Skin of body (tissue), 3 donors: ENCODE measurements at places on chromosomes 2 and 18. TPM values are rescaled to one million over a fixed set of nuclear protein-coding genes. Genes with fewer than 3 reads are reported as not detected.

GRCh38 chr2:98087447-98088020 is 567 bp downstream of the VWA3B start:
- no peak for DNase-seq

- DNase-seq = no peak
These were observed 24.4 kb upstream of the ITGB6 start for GRCh38 chr2:160224507-160224906.

RTKN gene
- 25.7 TPM for total RNA-seq

GRCh38 chr2:64879745-64880144 is 109.5 kb upstream of the SLC1A4 start:
- DNase-seq = no peak

ADGRF3 gene
- total RNA-seq = not detected

DNA sequence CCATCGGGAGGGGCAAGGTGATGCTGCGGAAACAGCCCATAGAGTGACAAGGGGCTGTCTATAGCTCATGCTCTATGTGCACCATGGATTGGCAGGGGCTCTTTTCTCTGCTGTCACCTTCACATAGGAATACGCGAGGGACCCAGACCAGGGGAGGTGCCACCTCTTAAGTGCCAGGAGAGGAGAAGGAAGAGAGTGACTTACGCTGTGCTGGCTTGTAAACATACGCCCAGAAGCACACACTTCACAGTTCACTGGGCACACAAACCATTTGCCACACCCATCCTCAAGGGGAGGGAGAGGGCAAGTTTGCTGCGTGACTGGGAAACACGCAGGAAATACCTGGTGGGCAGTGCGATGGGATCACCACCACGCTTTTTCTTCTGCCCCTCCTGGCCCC is 65.1 kb upstream of the GPR45 start:
- no peak for DNase-seq

ZNF521 gene
- total RNA-seq = 35.3 TPM

C2orf80 gene
- total RNA-seq = not detected

- DNase-seq = peak; percentile 35
These were observed 24.6 kb upstream of the SPP2 start for GRCh38 chr2:234025891-234026401.

- DNase-seq = no peak
These were observed 212.5 kb upstream of the TMEM200C start for GRCh38 chr18:6107794-6108193.

GRCh38 chr18:74378179-74378682 is 62.6 kb downstream of the C18orf63 start:
- no peak for DNase-seq

- DNase-seq = no peak
These were observed 22.1 kb upstream of the TCF7L1 start for GRCh38 chr2:85110991-85111560.

PLA2R1 gene
- total RNA-seq = 11.3 TPM

DNA sequence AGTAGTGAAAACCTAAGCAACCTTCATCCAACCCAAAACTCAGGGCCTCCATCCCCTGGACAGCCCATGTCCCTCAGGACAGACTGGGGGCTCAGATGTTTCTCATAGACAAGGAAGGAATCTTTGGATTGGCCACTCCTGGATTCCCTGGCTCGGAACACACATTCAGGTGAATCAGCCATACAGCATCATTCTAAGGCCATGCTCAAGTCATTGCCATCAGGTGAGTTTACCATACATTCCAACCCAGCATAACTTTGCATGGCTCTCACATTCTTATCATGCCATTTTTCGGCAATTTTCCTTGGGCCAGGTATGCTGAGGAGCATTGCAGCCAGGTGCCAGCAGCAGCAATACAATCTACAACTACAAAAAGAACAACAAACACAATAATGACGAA is 34.6 kb upstream of the SERPINE2 start:
- DNase-seq = no peak

GRCh38 chr2:111701798-111702118 is 182.2 kb downstream of the ANAPC1 start:
- no peak for DNase-seq

- no peak for DNase-seq
These were observed 53.5 kb downstream of the SLC4A1AP start for GRCh38 chr2:27717070-27717795.

DNA sequence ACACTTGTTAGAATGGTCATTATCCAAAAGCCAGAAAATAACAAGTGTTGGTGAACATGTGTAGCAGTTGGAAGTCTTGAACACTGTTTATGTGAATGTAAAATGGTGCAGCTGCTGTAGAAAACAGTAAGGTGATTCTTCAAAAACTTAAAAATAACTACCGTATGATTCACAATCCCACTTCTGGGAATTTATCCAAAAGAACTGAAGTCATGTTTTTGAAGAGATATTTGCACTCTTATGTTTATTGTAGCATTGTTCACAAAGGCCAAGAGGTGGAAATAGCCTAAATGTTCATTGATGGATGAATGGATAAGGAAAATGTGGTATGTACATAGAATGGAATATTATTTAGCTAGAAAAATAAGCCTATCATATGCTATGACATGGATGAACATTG is 6.3 kb upstream of the SPP2 start:
- no peak for DNase-seq

DNA sequence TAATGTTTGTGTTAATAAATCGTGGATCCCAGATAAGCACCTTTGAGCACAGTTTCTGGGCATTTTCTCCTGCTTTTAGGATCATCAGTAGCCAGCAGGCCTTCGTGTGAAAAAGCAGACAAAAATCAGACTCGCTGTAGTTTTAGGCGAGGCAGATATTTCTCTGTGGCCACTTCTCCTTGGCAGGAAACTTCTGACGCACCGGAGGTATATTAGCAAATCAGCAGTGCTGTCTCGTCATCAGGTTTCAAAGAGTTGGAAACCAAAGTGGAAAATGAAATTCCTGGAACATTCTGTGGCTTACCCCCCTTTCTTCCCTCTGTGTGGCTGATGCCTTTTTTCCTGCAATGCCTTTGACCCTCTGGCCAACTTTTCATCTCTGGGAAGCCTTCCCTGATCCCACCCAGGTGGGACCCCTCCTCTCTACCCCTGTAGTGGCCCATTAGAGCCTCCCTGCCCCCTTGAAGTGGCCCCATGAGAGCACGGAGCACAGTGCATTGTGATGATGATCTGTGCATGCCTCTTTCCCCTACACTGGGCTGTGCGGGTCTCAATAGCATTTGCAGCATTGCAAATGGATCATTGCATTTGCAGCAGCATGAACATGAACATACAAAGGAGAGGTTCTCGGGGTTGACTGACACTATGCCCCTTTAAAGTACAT is 93.3 kb downstream of the RNF144A start:
- DNase-seq = peak; percentile 72

DNA sequence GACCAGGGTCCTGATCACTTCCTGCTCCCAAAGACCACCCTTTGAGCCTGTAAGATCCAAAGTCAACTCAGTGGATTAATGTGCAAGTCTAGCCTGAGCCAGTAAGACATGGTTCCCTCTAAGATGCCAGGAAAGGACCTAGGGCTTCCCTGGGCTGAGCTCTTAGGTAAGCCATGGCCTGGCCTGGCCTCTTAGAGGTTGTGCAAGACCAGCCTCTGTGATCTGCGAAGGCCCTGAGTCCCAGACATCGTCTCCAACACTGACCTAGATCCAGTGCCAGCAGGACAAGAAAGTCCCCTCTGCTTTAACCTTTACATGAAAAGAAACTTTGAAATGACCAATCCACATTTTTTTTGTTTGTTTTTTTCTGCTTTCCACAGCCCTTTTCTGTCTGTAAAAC is 73.6 kb upstream of the CYP1B1 start:
- DNase-seq = no peak

GRCh38 chr18:22409445-22409844 is 8.3 kb downstream of the CTAGE1 start:
- no peak for DNase-seq

TMEM200C gene
- 0.49 TPM for total RNA-seq

DNA sequence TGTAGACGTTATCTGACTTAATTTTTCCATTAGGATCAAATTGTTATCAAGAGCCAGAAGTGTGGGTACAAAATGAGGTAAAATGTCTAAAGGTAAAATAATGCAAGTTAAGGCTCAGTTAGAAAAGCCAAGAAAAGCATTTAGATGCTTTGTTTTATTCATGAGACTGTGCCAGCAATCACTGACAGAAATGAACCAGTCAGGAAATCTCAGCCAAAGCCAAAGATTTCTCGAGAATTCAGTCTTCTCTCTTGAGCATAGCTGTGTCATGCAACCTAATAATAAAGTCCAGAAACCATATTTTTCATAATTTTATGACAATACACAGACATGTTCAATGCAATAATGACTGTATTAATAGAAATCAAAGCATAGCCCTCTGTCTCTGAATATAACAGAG is 43.5 kb upstream of the ZNF397 start:
- DNase-seq = peak; percentile 18

CRYGC gene
- total RNA-seq = not detected

C1QL2 gene
- total RNA-seq = 0.10 TPM

DNA sequence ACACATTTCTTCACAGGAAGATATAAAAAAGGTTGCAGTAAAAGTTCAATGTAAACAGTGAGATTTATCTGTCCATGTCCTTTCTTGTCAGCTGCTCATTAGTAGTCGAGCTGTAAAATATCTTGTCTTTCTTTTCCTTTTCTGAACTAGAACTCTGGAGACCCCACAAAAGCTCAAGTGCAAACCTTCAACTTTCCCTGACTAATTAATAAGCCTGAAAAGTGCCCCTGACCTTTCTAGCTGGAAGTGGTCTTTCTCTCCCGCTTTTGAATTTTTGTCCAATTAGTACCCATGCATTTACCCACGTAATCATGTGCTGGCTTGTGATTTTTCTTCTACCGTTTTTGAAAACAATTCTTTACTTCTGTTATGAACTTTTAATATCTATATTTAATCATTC is 63.6 kb upstream of the EHBP1 start:
- DNase-seq = no peak

- DNase-seq = peak; percentile 76
These were observed 3.7 kb downstream of the ZFP36L2 start for GRCh38 chr2:43222475-43223309.

OR6B2 gene
- total RNA-seq = not detected

LRATD1 gene
- total RNA-seq = 27.8 TPM

DNA sequence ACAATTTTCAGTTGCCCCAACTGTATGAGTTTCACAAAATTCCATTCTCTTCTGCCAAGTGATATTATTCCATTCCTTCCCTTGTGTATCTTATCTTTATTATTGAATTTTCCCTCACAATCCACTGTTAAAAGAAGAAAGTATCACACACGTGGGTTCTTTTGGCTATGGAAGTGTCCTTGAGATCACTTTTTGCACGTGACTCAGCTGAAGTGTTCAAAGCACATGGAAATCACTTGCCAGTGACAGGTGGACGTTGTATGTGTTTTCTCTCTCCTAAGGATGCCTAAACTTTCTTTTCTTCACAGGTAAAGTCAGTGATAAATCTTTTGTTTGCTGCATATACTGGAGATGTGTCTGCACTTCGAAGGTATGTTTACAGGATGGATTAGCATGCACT is 60.7 kb downstream of the STAT1 start:
- no peak for DNase-seq

SPEG gene
- total RNA-seq = 10.5 TPM

OTX1 gene
- total RNA-seq = 1.1 TPM

DNA sequence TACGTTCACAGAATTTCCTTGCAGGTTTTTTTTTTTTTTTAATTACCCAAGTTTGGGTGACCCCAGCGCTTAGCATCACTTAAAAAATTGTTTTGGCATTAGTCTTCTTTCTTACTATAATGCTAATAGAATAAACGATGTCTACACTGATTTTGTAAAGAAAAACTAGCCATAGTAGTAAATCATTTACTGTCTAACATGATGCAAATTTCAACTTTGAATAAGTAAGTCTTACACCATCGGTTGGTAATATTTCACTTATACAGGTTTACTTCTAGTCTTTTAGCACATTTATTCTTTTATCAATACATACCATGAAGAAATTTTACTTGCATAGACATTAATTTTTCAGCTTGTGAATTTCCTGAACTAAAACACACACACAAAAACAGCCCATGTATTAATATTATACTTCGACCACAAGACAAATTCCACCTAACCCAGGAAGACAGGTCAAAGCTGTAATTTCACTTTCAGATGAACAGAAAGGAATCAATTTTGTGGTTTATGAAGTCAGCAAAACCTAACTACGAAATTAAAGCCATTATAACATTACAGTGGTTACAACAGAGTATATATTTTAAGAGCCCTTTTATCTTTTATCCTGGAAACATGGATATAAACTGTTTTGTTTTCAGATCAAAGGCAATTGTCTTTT is 1.9 kb downstream of the YES1 start:
- no peak for DNase-seq

RNF152 gene
- 60.2 TPM for total RNA-seq

- no peak for DNase-seq
These were observed 43.2 kb upstream of the GPR75 start for GRCh38 chr2:53903011-53903410.

LYPD6 gene
- total RNA-seq = 5.1 TPM

EFEMP1 gene
- 68.7 TPM for total RNA-seq

- no peak for DNase-seq
These were observed 31.6 kb upstream of the SNORC start for GRCh38 chr2:232838406-232838874.

TOGARAM2 gene
- 0.69 TPM for total RNA-seq

EVX2 gene
- total RNA-seq = not detected

DNA sequence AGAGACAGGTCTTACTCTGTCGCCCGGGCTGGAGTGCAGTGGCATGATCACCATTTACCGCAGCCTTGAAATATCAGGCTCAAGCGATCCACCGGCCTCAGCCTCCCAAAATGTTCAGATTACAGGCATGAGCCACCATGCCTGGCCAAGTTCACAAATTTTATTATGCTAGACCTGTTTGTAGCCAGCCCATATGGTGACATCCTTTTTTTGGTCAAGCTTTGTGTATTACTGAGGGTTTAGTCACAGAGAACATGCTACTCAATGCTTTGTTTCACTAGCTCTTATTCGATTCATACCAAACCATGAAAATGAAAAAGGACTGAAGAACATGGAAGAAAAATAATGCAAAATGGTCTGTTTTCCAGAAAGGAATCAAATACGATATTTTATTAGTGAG is 41.4 kb downstream of the DGKD start:
- no peak for DNase-seq

DNA sequence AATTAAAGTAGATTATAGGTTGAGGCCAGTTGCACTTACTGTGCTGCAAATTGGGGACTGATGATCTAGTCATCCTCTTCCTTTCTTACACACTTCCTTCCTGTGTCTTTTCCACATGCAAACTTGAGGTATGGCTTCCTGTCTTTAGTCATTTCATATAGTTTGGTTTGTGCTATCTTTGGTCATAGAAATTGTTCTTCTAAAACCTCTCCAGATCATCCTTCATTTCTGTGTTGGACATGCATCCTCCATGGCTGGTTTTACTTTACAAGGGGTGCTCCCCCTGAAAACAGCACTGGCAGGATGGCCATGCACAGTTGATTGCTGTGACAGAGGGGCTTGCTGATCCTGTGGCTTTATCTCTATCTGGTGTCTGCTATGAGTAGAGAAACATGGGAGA is 36.5 kb downstream of the MGAT5 start:
- no peak for DNase-seq

- no peak for DNase-seq
These were observed 187.7 kb downstream of the PRPF40A start for GRCh38 chr2:152529420-152530115.

C2orf66 gene
- total RNA-seq = 0.69 TPM

TUBA3E gene
- not detected for total RNA-seq

SOX11 gene
- total RNA-seq = 6.6 TPM

COLEC11 gene
- total RNA-seq = not detected
